MG63 (cell line): ENCODE measurements at places on chromosomes 1 and 21.

DNA sequence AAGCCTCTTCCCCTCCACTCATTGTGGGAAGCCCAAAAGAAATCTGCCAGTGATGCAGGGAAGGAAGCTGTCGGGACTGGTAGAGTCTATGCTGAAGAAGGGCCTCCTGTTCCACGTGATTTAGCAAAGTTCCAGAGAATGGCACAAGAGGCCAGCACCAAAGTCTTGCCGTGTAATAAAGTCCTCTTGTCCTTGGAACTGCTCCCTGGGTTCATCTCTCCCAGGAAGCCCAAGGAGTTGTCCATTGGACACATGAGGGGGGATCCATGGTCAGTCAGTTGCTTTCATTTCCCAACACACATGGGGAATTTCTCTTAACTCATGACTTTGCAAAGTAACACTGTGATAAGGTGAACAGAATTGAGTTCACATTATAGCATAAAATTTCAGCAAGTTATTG, 116.1 kb upstream of the RAB4A start:
- DNase-seq, result no peak

DNA sequence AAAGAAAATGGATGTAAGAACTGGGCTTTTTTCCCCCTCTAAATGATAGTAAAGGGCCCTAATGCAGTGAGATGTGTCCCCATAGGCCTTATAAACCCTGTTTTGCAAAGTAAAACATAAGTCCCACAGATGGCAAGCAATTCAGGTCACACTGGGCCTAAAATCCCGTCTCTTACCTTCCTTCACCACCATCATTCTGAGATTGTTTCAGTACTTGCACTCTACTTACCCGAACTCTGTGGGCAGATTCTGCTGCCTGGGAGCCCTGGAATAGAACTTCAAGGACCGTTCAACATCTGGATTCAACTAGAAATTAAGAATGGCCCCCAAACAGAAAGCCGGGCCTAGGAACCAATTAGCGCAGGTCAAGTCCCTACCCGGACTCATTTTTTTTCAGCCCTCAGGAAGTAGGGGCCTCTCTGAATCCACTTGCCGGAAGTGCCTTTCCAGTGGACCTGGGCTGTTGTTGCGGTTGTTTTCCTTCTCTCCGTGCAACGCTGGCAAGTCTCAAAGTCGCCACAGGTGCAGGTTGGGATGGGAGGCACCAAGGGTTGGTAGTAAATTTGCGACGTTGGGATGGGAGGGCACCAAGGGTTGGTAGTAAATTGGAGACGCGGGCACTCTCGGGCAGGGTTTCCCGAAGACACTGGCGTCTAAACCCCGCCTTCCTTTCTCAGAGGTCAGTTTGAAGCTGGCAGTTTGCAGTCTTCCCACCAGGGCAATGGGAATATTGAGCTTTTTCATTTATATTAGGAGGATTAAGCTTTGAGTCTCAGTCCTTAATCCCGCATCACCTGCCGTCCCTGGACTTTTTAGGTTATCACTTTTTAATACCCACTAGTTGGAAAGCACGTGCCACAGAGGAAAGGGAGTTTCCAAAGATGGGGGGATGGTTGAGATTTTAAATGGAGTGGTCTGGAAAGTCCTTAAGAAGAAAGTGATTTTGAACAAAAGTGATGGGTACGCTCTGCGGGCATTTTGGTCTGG, at the start of gene TMEM69:
Gene TMEM69, plus strand, starts transcription at position 428 of the 987 bp plus-strand sequence. CDS start 2,888 bp downstream, outside the sequence.
- peak; percentile 80 for DNase-seq

DNA sequence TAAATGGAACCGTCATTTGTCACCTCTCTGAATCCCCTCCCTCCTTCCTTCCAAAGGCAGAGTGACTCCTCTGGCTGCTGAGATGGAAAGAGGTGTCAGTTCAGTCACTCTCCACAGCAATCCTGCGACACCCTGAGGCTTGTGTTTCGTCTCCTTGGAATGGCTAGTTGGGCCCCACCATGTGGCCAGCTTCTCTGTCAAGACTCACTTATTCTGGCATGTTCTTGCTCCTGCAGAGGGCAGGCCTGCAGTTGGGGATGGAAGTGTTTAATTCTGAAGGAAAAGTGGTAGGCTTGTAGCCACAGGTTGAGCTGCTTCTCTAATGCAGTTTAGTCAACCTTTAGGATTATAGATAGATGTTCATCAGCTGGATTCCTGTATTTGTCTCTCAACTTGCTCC, 149.6 kb downstream of the LMO4 start:
- DNase-seq, result peak; percentile 17

DNA sequence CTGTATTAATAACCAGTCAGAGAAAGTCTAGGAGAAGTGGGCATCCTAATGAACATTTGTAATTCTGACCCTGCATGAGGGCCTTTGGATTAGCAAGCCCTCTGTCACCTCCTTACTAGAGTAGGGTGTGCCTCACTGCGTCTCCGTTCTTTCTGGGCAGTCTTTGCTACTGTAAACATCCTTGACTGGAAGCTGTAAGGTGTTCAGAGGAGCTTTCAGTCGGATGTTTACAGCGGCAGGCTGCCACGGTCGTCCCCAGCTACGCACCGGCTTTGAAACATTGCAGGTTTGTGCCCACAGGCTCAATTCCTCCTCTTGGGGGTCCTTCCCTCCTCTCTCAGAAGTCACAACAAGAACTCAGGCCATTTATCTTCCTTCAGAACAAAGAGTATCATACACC, 29.4 kb upstream of the KCNQ4 start:
- DNase-seq, result no peak

- DNase-seq, result peak; percentile 5
Measured at GRCh38 chr1:237542525-237543418, 347.9 kb downstream of the ZP4 start.

GRCh38 chr21:32653326-32653901, 41.2 kb upstream of the CFAP298 start:
- no peak for DNase-seq

DNA sequence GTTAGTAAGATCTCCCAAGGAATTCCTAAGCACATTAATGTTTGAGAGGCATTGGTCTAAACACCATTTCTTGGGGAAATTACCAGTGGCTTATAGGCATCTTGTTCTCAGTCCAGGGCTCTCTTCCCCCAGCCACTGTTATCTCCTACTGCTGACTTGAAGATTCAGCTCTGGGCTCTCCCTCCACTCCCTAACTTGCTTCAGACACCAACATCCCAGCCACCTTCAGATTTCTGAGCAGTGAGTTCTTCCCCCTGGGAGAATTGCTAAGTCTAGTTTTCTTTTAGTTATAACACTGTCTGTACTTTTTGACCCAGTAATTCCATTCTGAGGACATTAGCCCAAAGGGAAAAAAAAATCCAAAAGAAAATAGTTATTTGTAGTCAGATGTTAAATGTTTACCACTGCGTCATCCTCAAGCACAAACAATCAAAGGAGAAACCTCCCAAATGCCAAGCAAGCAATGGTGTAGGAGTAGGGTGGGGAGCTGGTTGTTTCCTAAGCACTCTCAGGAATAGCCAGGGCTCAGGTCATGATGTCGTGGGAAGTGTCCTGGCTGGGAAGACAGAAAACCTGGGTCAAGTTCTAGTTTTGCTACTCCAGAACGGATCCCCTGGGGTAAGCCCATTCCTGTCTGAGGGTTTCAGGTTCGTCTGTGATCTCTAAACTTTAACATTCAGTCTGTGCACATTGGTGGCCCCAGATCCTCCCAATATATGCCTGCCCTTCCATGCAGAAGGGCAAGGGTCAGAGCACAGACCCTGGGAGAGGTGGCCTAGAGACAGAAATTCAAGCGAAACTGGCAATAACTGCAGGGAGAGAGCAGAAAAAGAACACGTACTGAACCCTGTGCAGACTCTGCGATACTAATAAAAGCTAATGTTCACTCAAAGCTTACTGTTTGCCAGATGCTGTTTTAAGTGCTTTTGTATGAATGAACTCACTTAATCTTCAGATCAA, 191.1 kb upstream of the FGGY start:
- no peak for DNase-seq

DNA sequence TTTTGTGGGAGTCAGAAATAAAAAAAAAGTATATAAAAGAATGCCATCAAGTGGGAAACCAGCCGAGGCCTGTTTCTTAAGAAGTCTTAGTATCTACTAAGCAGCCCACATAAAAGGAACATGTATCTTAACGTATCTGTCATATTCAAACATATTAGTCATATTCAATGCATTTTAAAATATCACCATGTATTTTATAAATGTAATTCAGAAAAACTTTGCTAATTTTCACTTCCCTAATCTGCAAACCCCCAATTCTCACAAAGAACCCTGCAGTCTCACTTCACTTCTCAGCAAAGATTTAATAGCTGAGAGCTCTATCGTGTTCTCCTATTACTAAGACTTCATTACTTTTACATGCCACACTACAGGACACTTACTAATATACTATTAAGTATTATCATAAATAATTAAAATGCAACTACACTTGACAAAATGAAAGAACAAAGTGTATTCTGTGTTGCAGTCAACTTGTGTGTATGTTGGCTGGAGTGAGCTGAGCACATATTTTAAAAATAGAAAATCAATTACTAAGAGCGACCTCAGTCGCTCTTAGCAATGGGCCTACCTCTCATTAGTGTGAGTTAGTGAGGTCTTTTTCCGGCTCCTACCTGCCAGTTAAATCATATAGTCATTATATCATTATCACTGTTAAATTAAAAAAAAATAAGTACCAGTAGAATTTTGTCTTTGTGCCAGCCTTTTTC, 484.3 kb downstream of the LMO4 start:
- no peak for DNase-seq

DNA sequence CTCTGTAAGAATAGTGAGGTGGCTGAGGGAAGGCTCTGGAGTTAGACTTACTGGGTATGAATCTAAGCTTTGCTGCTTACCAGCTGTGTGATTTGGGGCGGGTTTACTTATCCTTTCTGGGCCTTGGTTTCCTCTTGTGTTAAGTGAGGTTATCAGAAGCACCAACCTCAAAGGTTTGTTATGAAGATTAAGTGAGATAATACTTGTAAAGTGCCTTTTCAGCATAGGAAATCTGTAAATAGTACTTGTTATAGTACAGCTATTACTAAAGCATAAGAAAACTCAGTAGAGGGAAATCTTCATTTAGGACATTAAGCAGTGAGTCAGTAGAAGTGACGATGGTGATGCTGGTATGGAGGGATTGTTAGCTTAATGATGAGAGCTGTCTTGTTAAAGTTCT, 12.1 kb downstream of the HHAT start:
- no peak for DNase-seq

GRCh38 chr1:183871601-183872000, 66.7 kb downstream of the RGL1 start:
- DNase-seq, result no peak

- peak; percentile 54 for DNase-seq
Measured at GRCh38 chr1:54591127-54591756, 32.1 kb downstream of the FAM151A start.

DNA sequence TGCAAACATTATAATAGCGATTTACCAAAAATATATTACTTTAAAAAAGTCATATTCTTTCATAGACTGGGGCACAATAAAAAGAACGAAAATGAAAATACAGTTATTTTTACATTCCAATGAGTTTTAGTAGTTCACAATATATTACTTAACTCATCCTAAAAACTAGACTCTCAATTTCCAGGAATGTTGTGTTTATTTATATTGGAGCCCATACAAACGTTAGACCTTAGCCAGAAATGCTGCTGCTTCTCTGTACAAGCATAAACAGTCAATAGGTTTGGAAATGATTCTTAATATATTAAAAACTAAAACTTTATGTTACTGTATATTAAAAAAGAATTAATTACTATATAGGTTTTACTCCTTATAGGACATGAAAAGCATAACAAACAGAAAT, 302.3 kb downstream of the BRINP3 start:
- no peak for DNase-seq

- DNase-seq, result peak; percentile 97
Measured at GRCh38 chr1:154404984-154405746, at the start of gene IL6R. Gene IL6R, plus strand, starts transcription at chr1:154405343. Its CDS starts 287 bp downstream, at chr1:154405630.

DNA sequence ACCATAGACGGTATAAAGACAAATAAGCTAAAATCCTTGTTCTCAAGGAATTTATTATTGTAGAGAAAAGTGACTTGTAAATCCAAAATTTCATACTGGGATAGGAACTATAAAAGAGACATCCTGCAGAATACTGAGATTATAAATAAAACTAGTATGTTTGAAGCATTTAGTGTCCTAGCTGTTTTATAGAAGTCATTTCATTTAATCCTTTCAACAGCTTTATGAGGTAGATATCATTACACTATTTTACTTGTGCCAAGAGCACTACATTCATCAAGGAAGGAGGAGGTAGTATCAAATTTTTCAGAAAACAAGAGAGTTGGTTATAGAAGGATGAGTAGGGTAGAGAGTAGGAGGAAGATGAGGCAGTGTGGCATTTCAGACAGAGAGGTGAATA, 119.6 kb downstream of the ATF6 start:
- DNase-seq, result no peak

GRCh38 chr1:208374391-208374941, 130.3 kb upstream of the PLXNA2 start:
- DNase-seq, result no peak

DNA sequence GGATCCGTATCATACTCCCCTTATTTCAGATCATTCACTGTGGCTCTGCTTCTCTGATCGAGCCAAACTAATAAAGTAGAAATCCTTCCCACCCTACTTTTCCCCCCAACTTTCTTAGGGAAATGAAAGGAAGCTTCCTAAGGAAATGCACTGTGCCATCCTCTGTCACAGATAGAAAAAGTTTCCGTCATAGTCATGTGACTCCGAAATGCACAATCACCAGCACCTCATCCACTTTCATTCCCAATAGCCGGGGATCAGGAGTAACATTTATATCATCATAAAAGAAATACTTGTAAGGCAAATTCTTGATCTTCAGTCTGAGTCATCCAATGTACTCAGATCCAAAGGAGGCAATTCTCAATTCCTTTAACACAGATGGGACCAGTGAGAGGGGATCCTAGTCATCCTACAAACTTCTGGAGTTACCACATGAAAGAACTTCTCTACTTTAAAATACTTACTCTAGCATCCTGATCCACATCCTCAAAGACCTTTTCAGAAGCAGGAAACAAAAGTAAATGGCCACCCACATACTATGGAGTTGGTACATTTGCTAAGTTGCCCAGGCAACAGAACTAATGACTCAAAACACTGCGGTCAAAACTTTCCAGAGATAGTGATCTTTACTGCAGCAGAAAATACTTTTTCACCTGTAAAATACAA, 97.8 kb upstream of the ZC3H11B start:
- DNase-seq, result no peak

DNA sequence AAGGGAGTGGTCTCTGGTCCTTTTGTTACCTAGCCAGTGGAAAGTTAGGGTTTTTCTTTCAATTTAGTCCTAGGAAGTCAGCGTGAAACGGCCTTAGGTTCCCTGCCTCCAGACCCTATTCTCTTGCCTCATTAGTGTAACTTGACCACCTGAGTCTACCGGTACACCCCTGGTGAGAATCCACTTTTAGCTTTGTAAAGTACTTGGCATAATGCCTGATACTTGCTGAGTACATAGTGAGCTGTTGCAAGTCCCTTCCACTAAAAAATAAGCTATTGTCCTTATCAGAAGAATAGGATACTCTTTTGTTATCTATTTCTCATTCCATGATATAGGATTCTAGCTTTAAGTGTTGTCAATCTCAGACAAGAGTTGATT, 228.8 kb downstream of the ST6GALNAC3 start:
- no peak for DNase-seq

GRCh38 chr21:38277501-38278131, 20.8 kb downstream of the KCNJ15 start:
- DNase-seq, result peak; percentile 87
